ENCODE measurements at places on chromosomes 5 and 9. TPM values are rescaled to one million over a fixed set of nuclear protein-coding genes. Genes with fewer than 3 reads are reported as not detected.

- H3K4me1 ChIP-seq = no peaks in the 10 kb centered on the region
These were observed 2.5 kb downstream of the SH3TC2 start for GRCh38 chr5:149060325-149060724.

DNA sequence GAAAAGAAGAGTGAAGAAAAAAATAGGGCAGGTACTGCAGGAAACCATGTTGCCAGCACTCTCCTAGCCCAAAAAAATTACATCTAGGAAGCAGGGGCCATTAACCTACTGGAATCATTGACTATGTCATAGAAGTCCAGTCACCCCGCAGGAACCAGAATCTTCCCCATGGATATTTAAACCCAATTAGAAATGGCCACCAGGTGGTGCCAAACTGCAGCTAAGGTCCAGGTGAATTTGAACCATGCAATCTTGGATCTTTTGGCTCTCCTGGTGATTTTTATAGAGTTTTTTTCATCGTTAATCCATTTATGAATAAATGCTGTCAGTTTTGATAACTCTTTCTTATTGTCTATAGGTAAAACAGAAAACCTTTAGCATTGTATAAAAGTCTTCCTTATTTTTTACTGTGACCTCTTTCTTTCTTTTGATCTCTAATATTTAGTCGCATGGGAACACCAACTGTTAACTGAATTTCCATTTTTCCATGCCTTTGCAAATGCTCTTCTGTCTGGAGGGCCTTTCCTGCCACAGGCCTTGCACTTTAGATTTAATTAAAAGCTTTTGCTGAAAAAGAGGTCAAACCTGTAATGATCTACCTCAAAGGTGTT is 147.5 kb upstream of the FGF10 start:
- no peaks in the 10 kb centered on the region for H3K4me1 ChIP-seq
- H3K27me3 ChIP-seq = no peaks in the 10 kb centered on the region

GRCh38 chr5:128684961-128685360 is 146.9 kb upstream of the FBN2 start:
- DNase-seq = no peak
- H3K27ac ChIP-seq = no peak overlapping the region
- H3K36me3 ChIP-seq = no peaks in the 10 kb centered on the region

GRCh38 chr9:133682818-133683585 is 46.8 kb downstream of the DBH start:
- H3K36me3 ChIP-seq = peaks cover 3% of the 10 kb centered on the region
- H3K4me1 ChIP-seq = peaks cover 41% of the 10 kb centered on the region
- DNase-seq = no peak
- peak overlapping the region; percentile 85 for H3K27ac ChIP-seq
- H3K27me3 ChIP-seq = peaks cover 2% of the 10 kb centered on the region

- no peaks in the 10 kb centered on the region for H3K4me1 ChIP-seq
- H3K27me3 ChIP-seq = no peaks in the 10 kb centered on the region
- DNase-seq = no peak
- H3K27ac ChIP-seq = no peak overlapping the region
- no peak overlapping the region for H3K4me3 ChIP-seq
- H3K36me3 ChIP-seq = no peaks in the 10 kb centered on the region
These were observed 26.7 kb downstream of the ARSK start for GRCh38 chr5:95581576-95581975.

- no peaks in the 10 kb centered on the region for H3K36me3 ChIP-seq
- no peak overlapping the region for H3K4me3 ChIP-seq
- no peaks in the 10 kb centered on the region for H3K4me1 ChIP-seq
- no peaks in the 10 kb centered on the region for H3K27me3 ChIP-seq
- no peak overlapping the region for H3K27ac ChIP-seq
These were observed 260.4 kb downstream of the ARL15 start for GRCh38 chr5:54049963-54050362.

DNA sequence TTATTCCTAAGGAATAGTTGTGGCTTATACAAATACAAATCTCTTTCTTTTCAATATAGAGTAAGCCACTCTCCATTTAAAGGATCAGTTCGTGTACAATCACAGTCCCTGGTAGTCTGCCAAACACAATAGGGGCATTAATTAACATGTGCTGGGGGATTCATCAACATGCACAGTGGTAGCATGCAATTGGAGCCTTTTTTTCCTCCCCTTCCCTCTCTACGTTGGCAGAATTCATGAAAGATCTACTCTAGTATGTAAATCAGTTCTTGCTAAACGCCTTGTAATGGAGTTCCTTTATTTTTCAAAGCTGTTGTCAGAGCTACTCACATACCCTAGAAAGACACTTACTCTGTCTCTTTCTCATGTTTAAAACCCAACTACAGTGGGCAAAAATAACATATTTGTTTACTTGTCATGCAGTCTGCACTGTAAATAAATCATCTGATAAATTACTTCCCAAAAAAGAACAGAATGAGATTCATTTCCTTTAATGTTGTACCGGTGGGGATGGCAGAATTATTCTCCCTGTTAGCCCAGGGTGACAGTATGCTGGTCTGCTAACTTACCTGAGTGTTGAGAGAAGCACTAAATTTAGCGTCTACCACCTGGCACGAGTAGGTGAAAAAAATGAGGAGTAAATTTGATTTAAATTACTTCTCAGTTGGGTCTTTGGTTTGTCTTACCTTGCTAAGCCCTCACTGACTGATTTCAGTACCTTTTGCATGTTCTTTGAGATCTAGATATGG is 341.5 kb upstream of the CCNH start:
- DNase-seq = no peak
- H3K4me1 ChIP-seq = no peaks in the 10 kb centered on the region
- H3K4me3 ChIP-seq = no peak overlapping the region
- H3K36me3 ChIP-seq = no peaks in the 10 kb centered on the region

The ADAMTS13 gene
- 11.8 TPM for polyA plus RNA-seq

DNA sequence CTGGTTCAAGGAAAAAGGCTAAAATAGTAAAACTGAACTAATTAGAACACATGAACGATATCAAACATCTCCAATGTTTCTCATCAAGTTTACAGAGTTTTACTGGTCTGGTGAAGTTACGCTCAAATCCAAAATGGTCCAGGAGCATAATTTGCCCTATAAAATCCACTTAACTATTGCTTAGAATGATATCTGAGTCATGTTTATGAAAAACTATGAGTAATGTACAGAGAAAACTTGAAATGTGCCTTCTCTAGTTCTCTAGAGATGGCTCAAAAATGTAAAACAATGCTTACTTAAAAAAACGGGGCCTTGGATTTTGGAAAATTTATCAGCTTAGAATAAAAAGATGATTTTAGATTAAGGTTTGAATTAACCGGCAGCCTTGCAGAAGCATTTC is 108.1 kb downstream of the FBXW11 start:
- no peak for DNase-seq
- H3K27ac ChIP-seq = no peak overlapping the region
- no peak overlapping the region for H3K4me3 ChIP-seq
- H3K36me3 ChIP-seq = no peaks in the 10 kb centered on the region
